CD8-positive, alpha-beta T cell (primary cell): ENCODE measurements at places on chromosomes 12 and 14.

DNA sequence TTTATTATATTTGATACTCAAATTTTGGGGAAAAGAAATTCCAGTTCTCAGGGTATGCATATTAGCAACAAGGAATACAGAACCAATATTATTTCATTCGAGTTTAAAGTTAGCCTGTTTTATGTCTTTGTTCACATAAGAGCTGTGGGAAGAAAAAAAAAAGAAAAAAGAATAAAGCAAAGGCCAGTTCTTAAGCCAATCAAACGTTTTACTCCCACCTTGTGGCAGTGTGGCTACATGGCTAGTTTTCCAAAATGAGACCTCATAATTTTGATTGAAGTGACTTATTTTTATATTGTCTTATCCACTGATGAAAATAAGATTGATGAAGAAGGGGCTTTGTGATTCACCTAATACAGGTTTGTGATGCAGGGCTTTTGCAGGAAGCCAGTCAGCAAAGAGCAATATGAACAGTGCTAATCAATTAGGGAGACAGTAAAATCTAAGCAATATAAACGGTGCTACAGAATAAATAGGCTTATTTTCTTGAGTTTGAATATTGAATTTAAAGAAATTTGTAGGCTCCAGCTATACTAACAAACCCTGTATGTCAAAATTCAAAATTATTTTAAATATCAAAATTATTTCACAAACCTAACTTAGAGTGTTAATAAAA is 624.1 kb upstream of the FOXG1 start:
- no peak for DNase-seq

DNA sequence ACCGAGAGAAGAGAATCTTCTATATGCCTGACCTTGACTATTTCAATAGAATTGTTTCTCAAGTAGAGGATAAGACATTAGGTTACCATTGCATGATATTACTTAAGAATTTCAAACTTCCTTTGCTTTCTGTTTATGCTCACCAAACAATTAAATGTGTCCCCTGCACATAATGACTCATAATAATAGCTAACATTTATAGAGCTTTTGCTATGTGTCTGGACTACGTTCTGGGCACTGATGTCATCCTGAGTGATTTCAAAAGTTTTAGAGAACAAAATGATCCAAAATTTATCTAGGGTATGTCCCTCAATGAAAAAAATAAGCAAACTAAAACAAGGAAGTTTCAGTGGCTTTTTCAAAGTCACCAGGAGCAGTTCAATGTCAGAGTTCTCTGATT is 38.8 kb downstream of the SLC15A5 start:
- no peak for DNase-seq

- DNase-seq = no peak
Observed at GRCh38 chr12:121823101-121823726, 19.4 kb downstream of the SETD1B start.

DNA sequence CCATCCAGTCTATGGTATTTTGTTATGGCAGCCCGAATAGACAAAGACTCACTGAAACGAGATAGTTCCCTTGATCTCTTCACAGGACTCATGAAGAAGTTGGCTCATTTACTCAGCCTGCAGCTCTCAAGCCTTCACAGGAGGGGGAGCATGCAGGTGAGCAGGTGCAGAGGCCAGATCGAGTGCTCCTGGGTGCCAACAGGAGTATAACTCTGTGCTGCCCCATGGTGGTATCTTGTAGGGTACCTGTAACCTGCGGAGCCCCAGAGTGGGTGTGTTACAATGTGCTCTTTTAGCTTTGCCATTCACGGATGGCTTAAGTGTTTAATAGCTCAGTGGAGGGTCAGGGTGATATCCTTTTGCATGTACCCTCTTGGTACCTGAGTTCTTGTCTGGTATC is 159.5 kb downstream of the METTL25 start:
- no peak for DNase-seq

DNA sequence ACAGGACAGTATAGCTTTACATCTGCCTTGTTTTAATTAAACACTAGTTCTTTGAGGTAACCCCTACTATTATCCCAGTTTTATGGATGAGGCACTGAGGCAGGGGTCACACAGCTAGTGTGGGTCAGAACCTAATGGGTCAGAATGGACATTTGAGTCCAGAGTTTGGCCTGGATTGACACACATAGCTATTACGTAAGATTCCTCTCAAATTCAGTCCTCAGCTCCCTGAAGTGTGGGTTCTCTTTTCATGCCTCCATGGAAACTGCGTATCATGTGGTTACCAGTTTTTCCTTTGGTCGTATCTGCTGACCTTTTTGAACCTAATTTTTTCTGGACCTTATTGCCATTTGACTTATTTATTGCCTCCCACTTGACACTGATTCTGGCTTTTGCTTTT is 40.4 kb downstream of the PSEN1 start:
- no peak for DNase-seq

DNA sequence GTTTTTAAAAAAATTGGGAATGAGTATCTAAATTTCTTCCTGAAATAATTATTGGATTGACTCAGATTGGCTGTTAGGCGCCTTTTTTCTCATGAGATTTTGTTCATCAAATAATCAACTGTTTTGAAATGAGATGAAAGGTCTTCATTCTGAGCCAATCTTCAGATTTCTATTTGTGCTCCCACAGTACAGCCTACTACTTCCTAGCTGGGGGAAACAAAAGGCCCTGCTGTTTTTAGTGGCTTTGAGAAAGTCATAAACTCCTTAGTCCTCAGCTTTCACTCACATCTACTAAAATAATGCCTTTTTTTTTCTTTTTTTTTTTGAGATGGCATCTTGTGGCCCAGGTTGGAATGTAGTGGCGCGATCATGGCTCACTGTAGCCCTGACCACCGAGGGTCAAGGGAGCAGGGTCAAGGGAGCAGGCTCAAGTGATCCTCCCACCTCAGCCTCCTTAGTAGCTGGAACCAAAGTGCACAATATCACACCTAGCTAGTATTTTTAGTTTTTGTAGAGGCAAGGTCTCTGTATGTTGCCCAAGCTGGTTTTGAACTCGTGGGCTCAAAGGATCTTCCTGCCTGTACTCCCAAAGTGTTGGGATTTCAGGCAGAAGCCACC is 15.2 kb downstream of the NACA start:
- DNase-seq = no peak

DNA sequence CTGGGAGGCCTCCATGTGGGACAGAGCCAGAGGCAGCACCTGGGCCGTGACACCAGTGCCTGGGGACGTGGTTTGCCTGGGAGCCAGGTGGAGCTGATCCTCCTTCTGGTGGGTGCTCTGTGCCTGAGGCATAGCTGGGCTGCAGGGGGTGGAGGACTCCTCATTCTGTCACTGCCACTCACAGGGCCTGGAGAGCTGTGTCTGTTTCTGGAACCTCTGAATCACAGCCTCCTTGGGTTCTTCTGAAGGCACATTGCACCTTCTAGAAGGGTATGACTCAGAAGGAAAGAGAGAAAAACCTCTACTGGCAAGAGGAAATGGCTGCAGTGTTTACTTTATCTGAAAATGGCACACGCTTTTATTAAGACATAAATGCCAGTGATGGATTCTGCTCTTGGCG is 659.8 kb downstream of the VRK1 start:
- DNase-seq = peak; percentile 50

GRCh38 chr14:98909251-98909944 is 362.6 kb downstream of the BCL11B start:
- DNase-seq = no peak

GRCh38 chr14:104314251-104314941 is 176.0 kb downstream of the KIF26A start:
- no peak for DNase-seq

- no peak for DNase-seq
Observed at GRCh38 chr12:113866496-113866895, 99.6 kb downstream of the RBM19 start.

DNA sequence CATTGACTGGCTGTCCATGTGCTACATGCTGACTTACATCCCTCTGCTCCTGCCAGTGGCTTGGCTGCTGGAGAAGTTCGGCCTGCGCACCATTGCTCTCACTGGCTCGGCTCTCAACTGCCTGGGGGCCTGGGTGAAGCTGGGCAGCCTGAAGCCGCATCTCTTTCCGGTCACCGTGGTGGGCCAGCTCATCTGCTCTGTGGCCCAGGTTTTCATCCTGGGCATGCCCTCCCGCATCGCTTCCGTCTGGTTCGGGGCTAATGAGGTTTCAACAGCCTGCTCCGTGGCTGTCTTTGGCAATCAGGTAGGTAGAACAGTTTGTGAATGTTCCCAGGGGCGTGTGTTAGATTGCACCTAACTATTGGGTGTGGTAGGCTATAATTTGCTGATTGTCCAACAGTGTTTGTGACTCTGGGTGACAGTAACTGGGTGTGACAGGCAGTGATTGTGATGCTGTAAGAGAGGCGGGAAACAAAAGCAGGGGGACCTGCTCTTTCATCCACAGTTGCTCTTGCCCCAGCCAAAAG is 981 bp downstream of the FLVCR2 start:
- DNase-seq = no peak

- no peak for DNase-seq
Observed at GRCh38 chr12:55188974-55189556, 31.8 kb upstream of the OR10A7 start.

GRCh38 chr14:58978343-58978742 is 210.1 kb upstream of the DAAM1 start:
- no peak for DNase-seq

- DNase-seq = no peak
Observed at GRCh38 chr14:22168092-22168955, 420.7 kb downstream of the DAD1 start.

DNA sequence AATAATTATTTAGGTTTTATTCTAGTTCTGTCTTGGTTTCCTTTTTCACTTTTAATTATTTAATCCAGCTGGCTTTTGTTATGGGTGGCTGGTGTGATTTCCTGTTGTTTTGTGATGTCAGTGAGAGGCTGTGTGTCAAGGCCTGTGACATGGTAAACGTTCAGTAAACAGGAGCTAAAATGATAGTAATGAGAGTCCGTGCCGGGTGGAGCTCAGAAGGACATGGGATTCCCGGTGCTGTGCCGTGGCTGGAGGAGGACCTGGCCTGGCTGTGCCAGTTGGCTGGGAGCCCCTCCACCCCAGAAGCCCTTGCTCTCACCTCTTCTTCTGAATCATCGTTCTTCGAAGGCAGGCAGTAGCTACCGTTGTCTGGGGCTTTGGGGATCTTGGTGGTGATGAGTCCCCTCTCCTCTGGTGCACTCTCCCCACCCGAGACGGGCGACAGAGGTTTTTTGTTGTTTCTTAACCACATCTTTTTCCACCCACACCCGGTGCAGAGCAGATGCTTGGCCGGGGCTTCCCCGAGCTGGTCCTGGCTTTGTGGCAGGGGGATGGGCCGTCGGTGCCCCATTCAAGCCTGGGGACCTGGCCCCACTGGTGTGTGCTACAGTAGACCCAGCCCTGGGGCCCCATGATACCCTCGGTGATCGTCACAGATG is 29.1 kb downstream of the SH2B3 start:
- peak; percentile 87 for DNase-seq

GRCh38 chr12:98696036-98696646 is 51.1 kb downstream of the APAF1 start:
- DNase-seq = no peak

- DNase-seq = no peak
Observed at GRCh38 chr12:109346920-109347319, 780 bp upstream of the MYO1H start.

GRCh38 chr14:76337635-76338545 is 38.0 kb upstream of the ESRRB start:
- DNase-seq = no peak

GRCh38 chr12:33427071-33427470 is 12.5 kb downstream of the SYT10 start:
- DNase-seq = no peak

- no peak for DNase-seq
Observed at GRCh38 chr14:40494483-40494882, 1062.2 kb upstream of the FBXO33 start.

GRCh38 chr12:50764286-50765094 is 589 bp downstream of the ATF1 start:
- peak; percentile 79 for DNase-seq

- no peak for DNase-seq
Observed at GRCh38 chr14:29425705-29426482, 501.8 kb downstream of the PRKD1 start.

DNA sequence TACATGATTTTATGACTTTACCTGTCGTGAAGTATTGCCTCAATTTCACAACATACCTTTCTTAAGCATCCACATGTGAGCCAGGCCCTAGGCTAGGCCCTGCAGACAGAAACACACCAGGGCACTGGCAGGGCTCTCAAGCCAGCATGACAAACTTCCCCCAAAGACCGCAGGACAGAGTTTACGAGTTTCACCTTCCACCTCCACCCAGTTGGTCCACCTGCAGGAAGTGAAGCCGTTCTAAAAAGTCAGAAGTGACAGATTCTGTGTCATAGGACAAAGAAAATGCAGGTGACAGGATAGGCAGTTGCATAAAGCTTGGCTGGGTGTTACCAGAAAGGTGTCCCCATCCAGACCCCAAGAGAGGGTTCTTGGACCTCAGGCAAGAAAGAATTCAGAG is 382.3 kb downstream of the PCNX1 start:
- no peak for DNase-seq

DNA sequence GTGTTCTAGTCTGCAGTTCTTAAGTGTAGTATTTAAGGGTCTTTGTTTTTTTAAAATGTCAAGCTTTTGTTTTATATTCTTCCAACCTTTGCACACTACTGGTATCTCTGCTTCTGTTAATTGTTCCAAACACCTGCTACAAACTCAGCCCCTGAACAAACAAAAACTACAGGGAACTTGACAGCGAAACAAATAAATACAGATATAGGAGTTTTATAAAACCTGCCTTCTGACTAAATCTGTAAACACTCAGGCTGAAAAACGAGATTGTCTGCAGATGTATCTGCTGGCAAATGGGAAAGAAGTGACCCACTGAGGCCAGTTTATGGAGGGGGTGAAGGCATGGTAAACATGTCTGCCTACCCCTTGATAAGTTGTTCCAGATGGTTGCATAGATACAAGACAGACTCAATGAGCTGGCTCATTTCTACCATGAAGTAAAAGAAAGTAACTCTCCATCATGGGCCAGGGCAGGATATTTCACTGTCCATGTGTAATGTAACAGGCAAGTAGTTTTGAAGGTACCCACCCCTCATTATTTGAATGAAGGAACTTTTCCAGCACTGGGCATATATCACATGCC is 75.6 kb downstream of the LMO3 start:
- DNase-seq = no peak

- DNase-seq = no peak
Observed at GRCh38 chr12:72511498-72511897, 239.3 kb downstream of the TRHDE start.

DNA sequence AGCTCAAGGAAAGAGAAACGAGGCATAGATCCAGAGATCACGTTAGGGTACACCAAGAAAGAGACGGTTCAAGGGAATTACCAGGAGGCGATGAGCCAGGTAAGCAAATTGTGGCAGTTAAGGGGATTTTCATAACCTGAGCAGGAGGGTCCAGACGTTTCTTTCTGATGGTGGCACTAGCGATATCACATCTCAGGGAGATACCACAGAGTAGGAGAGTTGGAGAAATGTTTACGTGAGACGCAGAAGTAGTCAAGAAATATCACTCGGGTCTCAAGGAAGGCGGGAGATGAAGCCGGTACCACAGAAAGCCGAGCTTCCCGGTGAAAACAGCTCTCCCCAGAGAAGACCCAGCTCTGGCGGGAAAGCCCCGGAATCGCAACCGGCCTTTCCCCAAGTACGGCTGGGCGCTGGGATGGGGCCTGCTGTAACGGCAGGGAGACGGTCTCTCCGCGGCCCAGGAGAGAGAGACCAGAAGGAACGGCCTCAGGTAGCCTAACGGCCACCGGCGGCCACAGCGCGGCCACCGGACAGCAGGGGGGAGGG is 485 bp downstream of the SENP1 start:
- DNase-seq = peak; percentile 49

- no peak for DNase-seq
Observed at GRCh38 chr12:56803750-56804149, 40.6 kb downstream of the HSD17B6 start.
